Thymus (tissue), 14 donors: ENCODE measurements at places on chromosomes 1 and 21.

GRCh38 chr1:179142889-179143299 is 61.0 kb downstream of the TOR3A start:
- DNase-seq: no peak

GRCh38 chr1:11070876-11071275 is 11.1 kb upstream of the SRM start:
- DNase-seq: no peak

DNA sequence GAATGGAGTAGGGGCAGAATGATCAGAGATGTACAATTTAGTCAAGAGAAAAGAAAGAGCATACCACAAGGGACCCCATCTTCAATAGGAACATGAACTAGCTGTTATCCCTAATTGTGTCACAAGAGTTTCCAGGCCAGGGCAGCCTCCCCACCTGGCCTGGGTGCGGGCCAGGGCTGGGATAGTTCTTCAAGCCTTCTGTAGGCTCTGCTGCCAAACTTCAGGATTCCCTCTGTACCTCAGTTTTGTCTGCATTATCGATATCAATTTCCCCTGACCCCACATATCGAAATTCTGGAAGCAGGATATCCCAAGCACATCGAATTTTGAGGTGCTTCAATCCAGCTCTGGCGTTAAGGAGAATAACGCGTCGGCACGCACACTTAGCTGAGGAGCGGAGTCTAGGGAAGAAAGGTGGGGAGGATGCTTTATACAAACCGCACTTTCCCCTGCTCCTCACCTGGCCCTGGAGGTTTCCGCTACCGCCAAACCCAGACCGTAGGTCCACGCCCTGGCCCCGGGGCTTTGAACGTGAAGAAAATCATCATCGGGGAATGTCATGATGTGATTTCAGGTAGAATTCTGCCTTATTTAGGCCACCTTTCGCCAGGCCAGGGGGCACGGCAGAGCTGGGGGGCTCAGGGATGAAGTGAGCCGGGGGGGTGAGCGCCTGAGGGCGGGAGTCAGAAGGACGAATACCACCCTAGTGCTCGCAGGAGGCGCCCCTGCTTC is 7.4 kb downstream of the HLX start:
- DNase-seq: no peak

- no peak for DNase-seq
Measured at GRCh38 chr1:47893412-47893811, 103.8 kb downstream of the TRABD2B start.

GRCh38 chr1:193404236-193404635 is 217.8 kb upstream of the B3GALT2 start:
- DNase-seq: no peak

DNA sequence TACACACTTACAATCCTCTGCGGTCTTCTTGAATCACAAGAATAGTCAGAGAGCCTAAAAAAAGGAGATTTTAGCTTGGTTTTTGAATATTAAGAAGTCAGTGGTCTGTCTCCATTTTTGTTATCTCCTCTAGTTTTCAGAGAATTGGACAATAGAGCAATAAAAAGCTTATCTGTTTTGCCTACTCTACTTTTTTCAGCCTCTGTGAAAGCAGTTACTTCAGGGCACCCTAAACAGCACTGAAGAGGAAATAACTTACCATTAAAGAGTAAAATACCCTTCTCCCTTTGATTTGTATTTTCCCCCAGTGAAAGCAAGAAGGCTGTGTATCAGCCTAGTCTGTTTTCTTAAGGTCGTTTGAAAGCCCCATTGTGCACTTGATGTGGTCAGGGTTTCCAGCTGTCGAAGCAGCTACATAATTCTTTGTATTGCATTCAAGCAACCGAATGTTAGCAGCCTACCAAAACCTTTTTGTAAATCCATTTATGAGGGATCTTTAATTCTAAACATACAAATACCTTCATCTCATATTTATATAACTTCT is 1.0 kb downstream of the NTMT2 start:
- DNase-seq: peak; percentile 56

DNA sequence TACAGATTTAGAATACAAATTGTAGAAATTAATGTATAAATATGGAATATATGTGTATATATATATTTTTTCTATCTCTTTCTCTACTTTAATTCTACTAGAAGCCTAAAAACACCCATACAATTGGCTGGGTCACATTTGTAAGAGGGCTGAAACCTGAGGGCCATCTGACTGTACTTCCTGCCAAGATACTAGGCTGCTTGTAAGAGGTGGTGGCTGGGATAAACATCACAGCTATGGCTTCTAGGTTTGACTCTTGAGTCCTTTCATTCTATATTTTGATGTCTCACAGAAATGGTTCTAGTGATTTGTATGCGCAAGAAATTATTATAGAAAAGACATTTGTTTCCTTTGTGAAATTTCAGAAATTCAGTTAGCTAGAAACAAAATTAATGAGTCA is 1155.2 kb upstream of the B3GALT2 start:
- no peak for DNase-seq

GRCh38 chr1:169853341-169853740 is 40.4 kb downstream of the SCYL3 start:
- DNase-seq: no peak

DNA sequence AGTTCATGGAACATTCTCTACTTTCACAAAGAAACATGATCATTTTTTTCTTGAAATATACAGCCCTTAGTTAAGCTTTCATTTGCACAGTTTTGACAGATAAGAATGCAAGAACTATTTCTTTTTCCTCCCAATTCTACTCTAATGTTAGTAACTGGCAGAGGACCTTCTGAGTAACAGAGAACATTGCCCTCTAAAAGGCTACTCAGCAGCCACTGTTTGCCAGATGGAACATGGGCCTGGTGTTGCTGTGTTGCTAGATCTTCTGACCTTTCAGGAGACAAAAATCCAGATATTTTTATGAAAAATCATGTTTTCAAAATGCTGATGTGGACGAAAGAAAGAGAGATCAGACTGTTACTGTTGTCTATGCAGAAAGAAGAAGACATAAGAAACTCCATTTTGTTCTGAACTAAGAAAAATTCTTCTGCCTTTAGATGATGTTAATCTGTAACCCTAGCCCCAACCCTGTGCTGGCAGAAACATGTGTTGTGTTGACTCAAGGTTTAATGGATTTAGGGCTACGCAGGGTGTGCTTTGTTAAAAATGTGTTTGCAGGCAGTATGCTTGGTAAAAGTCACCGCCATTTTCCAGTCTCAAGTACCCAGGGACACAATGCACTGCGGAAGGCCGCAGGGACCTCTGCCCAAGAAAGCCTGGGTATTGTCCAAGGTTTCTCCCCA is 2.9 kb upstream of the PRDX6 start:
- no peak for DNase-seq

DNA sequence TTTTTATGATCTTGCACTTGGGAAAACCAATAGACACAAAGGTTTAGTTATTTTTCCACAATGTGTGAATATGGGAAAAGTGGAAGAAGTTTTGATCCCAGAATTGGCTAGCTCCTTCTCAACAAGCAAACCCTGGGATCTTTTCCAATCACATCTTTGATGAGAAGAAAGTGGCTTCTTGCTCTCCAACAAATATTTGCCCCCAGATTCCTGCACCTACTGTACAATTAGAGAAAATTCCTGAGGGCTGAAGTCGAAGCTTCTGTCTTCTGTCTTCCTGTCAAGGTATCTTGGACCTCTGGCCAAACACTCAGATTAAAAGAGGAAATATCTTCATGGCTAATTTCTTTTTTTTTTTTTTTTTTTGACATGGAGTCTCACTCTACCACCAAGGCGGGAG is 113.1 kb upstream of the SLC45A1 start:
- DNase-seq: no peak

DNA sequence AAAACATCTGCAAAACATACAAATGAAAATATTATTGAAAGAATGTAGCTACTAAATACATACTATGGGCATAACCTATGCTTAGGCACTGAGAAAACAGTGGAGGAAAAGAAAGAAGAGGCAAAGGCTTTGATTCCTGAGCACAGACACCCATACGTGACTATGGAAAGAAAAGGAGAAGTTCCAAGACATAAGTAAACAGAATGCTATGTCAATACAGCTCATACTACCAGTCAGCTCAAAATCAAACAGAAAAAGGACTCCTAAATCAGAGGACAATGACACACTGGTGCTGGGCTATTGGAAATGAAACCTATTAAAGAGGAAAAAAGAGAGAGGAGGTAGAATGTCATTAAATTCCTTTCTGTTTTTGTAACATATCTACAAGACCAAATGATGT is 225.4 kb downstream of the SMYD3 start:
- DNase-seq: no peak

GRCh38 chr1:216905781-216906180 is 182.6 kb upstream of the ESRRG start:
- DNase-seq: no peak

GRCh38 chr1:79614762-79615161 is 608.2 kb upstream of the ADGRL4 start:
- DNase-seq: no peak

GRCh38 chr1:233269656-233270055 is 25.9 kb downstream of the PCNX2 start:
- peak; percentile 18 for DNase-seq
